ENCODE measurements at places on chromosomes 2 and 18.

DNA sequence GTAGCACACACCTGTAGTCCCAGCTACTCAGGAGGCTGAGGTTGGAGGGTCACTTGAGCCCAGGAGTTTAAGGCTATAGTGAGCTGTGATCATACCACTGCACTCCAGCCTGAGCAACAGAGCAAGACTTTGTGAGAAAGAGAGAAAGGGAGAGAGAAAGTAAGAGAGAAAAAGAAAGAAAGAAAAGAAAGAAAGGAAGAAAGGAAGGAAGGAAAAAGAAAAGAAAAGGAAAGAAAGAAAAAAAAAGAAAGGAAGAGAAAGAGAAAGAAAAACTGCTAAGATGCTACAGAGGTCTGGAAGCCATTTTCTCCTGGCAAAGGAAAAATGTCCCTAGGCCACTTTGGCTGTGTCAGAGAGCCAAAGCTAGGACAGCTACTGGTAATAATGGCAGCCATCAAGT lies 30.6 kb downstream of the DRC1 start:
- DNase-seq, result no peak

DNA sequence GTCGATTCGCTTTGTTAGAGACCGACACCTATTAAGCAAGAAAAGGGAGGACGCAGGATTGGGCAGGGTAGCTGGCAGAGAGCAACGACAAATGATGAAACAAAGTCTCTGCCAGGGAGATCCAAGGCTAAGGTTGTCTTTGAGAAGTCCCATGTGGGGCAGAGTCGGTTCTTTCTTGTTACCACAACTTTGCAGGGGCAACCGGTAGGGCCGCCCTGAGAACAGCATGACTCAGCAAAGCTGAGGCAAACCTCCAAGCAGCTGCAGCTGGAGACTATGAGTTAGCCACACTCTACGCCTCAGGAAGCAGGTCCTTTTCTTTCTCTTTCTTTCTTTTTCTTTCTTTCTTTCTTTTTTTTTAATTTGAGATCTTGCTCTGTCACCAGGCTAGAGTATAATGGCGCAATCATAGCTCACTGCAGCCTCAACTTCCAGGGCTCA lies 452.3 kb upstream of the ID2 start:
- DNase-seq, result no peak

DNA sequence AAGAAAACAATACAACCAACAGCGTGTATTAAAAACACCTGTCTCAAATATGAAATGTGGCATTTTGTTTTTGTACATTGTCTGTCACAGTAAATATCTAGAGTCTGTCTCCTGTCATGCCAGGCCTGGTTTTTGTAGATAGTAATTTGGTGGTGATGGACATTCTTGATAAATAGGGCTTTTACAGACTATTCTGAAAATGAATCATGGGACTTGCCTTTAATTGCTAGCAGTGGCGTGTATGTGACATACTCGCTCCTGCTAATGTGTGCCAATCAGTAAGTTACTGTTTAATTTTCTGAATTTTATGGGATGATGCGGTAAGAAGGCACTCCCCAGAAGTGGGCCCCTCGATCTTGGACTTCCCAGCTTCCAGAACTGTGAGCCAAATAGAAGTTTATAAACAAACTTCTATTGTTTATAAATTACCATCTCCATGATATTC lies 83.7 kb downstream of the TANC1 start:
- DNase-seq, result no peak

- peak; percentile 91 for DNase-seq
Observed at GRCh38 chr2:230908595-230909191, 16.3 kb downstream of the GPR55 start.

DNA sequence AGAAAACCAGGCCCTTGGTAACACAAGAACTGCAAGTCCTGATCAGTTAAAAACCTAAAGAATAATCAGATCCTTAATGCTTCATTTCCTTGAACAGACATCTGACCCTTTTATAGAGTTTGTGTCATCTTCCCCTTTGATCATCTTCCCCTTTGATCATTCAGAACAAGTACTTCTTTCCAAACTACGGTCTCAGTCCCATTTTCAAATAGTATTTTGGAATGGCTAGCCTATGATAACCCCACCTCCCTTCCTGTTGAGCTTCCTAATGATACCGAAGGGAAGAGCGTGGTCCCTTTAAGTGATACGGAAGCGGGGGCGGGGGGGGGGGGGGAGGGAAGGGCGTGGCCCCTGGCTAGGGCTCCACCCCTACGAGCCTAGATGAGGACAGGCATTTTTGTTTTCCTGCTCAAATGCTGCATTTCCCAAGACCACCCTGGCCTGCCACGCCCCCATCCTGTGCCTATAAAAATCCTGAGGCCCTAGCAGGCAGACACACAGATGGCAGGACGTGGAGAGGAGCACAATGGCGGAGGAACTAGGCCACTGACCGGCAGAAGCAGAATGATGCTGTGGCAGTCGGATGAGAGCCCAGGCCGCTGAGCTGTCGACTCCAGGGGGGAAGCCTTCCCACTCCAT lies 24.1 kb upstream of the CHRNA1 start:
- DNase-seq, result no peak

GRCh38 chr2:3662239-3662638 lies 4.2 kb downstream of the ALLC start:
- no peak for DNase-seq

GRCh38 chr18:24055009-24055804 lies 40.7 kb downstream of the TTC39C start:
- no peak for DNase-seq

- DNase-seq, result no peak
Observed at GRCh38 chr2:18454692-18455235, 105.7 kb downstream of the RDH14 start.

- DNase-seq, result no peak
Observed at GRCh38 chr2:217642944-217643343, 359.9 kb downstream of the TNS1 start.

- DNase-seq, result no peak
Observed at GRCh38 chr2:30306522-30306921, 75.2 kb downstream of the LBH start.

GRCh38 chr2:236616624-236617023 lies 47.0 kb downstream of the ACKR3 start:
- no peak for DNase-seq

GRCh38 chr2:99653433-99653832 lies 163.6 kb upstream of the REV1 start:
- no peak for DNase-seq

DNA sequence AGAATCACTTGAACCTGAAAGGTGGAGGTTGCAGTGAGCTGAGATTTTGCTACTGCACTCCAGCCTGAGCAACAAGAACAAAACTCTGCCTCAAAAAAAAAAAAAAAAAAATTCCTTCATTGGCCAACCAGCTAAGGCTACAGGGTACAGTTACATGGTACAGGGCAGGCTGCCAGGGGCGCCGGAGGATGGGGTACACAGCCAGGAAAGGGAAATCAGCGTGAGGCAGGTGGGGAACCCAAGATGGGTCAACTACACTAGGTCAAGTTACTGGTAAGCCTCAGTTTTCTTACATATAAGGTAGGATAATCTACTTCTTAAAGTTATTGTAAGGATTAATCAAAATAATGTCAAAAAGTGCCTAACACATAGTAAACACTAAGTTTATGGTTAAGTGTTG lies 142.6 kb upstream of the MSH6 start:
- DNase-seq, result no peak

GRCh38 chr18:42404151-42404550 lies 449.1 kb downstream of the PIK3C3 start:
- peak; percentile 75 for DNase-seq

DNA sequence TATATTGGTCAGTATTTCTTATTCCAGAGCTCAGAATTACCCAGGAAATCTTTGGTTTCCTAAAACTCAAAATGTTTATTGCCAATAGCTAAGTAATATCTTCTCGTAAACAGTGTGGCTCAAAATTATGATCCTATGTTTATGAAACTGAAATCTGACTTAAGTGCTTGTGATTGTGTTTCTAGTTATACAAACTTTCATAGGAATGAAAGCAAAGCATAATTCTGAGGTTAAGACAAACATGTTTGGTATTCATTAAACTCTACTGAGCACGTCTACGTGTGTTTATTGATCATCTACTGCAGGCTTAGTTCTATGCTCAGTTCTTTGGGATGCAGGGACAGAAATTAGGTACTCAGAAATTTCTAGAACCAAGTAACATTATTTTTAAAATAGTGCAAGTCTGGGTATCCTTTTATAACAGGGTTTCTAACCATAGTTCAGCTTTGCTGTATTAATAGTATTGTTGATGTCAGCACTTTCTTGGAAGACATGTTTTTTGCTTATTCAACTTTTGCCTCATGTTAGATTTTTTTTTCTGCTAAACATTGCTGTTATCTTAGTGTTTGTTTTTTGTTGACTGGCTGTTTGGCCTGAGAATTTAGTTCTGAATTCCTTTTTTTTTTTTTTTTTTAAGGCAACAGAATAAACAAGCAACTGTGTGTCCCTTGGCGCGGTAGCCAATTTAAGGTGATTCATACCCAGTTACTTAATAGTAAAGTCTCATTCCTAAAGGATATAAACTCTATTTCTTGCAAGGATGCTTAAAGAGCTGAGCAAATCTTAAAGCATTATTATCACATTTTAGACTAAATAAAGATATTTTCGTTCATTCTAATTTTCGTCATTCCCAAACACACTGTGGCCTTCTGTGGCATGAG lies 31.3 kb downstream of the PTPRM start:
- no peak for DNase-seq

- DNase-seq, result no peak
Observed at GRCh38 chr2:207091176-207091575, 74.6 kb downstream of the KLF7 start.

DNA sequence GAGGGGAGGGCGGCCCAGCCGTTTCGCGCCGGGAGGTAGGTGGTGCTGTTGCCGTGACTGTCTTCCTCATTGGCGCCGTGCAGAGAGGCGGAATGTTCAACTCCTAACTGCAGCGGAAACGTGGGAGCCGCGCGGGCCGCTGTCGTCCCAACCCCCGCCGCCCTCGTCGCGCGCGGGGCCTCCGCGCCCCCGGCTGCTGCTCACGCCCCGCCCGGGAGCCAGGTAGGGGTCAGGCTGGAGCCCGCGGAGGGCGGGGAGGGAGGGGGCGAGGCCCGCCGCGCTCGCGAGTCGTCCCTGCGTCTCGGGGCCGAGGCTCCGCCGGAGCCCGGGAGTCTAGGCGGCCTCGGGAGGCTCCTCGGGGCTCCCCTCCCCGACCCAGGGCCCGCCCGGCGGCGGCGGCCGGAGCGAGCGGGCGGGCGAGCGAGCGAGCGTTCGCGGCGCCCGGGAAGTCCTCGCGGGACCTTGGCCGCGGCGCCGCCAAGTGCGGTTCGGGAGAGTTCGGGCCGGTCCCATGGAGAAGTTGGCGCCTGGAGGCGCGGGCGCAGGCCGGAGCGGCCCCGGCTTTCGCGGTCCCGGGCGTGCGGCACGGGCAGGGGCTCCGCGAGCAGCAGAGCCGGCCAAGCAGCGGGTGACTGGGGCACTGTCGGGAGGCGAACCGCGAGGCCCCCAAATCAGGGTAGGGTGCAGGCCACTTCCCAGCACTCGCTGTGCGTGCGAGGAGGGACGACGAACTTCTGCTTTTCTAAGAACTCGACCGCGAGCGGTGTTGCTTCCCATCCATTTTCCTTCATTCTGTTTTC lies at the start of gene MAP3K20:
MAP3K20 (plus strand) TSS at position 66 of the 800 bp plus-strand sequence. CDS start 15,186 bp downstream, outside the sequence.
- peak; percentile 70 for DNase-seq

DNA sequence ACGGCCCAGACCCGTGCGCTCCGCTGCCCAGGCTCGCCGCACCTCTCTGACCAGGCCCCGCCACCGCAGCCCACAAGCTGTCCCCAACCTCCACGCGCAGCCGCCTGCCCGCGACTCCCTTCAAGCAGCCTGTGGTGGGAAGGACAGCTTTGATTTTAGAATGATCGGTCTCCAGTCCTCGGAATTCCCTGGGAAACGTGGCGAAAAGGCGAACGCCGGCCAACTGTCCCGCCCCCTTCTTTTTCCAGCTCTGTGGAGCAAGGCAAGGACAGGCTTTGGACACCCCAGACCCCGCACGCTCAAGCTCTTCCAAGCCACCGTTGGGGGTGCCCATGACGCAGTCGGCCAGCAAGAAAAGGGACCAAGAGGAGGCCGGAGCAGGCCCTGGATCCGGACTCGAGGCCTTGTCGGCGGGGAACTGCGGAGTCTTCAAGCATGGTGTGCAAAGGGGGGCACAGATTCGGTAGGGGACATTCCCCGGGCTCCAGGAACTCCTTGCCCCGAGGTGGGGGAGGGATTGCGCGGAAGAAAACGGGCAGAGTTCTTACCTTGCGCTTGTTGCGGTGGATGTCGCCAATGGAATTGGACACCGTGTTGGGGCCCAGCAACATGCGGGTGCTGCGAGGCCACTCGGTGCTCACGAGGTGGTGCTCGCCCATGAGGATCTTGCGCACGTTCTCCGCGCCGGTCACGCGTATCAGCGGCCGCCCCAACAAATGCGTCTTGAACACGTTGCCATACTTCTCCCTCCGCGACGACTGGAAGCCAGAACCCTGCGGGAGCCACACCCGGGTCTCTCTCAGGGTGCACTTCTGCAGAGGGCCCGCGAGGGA lies 4.0 kb downstream of the CYP26B1 start:
- no peak for DNase-seq

- DNase-seq, result no peak
Observed at GRCh38 chr18:1438458-1438910, 533.8 kb downstream of the ADCYAP1 start.

DNA sequence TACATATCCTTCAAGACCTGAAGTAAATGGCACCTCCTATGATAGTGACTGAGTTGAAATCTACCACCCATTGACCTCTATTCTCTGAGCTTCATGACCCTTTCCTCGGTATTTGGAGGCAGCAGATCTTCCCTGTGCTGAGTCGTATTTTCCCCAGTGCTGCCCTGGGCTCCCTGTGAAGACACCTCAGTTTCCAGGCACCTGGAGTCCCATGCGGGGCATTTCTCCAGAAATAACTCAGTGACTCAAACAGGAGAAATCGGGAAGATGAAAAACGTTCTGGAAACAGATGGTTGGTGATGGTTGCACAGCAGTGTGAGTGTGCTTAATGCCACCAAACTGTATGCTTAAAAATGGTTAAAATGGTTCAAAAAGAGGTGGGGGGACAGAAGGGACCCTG lies 18.0 kb downstream of the SMYD1 start:
- no peak for DNase-seq

DNA sequence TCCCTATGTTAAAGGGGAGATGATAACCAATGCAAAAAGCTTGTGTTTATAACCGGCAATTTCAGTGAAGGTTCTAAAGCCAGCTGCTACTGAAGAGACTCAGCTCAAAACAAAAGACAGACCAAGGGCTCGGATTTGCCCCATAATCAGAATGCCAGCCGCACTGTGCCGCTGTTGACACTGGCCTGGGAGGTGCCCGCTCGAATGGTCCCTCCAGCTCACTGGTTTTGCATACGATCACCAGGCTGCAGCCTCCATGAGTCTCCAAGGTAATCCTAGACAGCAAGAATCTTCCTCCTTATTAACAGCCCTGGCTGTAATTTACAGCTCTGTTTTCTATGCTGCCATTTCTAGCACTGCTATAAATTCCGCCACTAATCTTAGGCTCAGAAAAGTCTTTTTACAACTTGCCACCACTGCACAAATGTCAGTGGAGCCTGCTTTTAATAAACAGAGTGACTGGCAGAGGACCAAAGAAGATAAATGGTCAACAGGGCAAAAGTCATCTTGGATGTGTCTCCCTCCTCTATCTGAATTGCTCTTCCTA lies 155.7 kb upstream of the SH3BP4 start:
- no peak for DNase-seq

GRCh38 chr2:152493945-152494528 lies 159.1 kb downstream of the FMNL2 start:
- DNase-seq, result no peak
